SK-N-SH (cell line): ENCODE measurements at places on chromosomes 6 and 20.

- DNase-seq: no peak
Measured at GRCh38 chr20:53044296-53044695, 72.1 kb downstream of the TSHZ2 start.

DNA sequence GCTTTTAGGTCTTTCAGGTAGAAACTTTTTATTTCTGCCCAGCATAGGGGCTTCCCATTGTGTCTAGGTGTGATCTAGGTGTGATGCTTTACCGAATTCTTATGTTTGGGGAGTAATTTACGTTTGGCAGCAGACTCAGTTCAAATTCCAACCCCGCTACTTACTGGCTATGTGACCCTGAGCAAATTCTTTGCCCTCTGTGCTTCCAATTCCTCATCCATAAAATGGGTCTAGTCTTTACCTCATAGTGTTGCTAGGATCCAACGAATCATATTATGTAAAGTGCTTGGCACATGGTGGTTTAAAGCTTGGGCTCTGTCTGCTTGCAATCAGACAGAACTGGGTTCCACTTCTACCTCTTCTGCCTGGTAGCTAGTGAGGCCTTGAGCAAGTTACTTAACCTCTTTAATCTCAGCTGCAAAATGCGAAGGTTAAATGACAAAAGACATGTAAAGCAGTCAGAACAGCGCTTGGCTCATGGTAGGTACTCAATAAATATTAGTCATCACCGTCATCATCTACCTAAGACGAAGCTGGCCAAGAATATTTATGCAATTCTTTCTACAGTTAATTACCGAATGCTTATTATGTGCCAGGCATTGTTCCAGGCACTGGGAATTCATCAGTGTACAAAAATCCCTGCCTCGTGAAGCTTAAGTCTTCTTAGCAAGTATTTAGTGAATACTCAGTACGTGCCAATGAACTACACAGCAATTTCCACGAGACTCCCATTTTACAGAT, 1.0 kb downstream of the NSFL1C start:
- DNase-seq: no peak

DNA sequence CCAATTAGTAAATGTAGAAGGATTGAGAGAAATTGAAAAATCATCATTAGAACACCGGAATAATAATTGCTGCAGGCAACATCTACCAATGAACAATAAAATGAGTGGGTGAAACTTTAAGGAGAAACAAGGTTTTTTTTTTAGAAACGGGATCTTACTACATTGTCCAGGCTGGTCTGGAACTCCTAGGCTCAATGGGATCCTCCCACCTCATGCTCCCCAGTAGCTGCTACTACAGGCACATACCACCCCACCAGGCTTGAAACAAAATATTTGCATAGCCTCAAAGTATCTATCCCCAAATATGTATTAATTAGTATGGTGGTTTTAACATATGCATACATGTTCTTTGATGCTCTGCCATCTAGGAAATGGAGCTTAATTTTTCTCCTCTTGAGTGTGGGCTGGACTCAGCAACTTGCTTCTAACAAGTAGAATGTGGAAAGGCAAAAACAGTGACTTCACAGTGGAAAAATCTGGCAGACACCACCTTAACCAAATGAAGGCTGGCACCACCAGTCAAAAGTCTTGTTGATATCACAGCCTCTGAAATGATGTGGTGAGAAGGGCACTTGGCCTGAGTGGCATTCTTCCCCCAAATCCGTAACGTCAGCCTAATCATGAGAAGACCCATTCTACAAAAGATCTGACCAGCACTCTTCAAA, 12.1 kb downstream of the NRSN2 start:
- DNase-seq: no peak

GRCh38 chr6:16504609-16505008, 256.7 kb downstream of the ATXN1 start:
- DNase-seq: no peak

GRCh38 chr6:7249391-7249790, 63.6 kb downstream of the SSR1 start:
- no peak for DNase-seq

DNA sequence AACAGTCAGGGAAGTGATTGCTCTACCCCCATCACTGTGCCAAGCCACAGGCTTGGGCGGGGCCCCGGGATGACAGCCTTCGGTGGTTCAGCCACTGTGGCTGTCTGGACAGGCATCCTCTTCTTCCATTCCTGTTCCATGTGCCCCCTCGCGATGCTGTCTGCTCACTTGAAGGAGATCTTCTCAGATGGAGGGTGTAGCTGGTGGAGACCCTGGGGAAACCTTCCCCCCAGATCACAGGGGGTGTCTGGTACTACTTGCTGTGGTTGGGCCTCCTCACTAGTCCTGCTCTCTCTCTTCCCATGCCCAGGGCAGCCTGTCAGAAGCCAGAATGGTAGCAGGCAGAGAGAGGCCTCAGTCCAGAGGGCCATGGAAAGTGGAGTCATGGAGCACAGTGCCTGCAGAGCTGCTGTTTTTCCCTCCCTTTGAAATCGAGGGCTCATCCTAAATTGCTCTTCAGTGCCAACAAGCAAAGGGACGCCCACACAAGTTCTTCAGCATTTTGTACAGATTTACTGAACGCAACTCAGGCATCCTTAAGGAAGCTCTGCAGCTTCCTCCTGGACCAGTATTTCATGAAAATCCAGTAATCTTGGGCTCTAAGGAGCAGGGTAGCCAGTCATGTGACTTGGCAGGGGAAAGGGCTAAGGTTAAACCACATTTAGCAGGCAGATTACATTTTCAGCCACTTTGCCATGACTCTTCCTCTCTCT, 326.6 kb downstream of the ZFAND3 start:
- no peak for DNase-seq

- no peak for DNase-seq
Measured at GRCh38 chr6:168368936-168369335, 49.4 kb upstream of the DACT2 start.

- DNase-seq: no peak
Measured at GRCh38 chr6:20119485-20119884, 92.8 kb downstream of the MBOAT1 start.

DNA sequence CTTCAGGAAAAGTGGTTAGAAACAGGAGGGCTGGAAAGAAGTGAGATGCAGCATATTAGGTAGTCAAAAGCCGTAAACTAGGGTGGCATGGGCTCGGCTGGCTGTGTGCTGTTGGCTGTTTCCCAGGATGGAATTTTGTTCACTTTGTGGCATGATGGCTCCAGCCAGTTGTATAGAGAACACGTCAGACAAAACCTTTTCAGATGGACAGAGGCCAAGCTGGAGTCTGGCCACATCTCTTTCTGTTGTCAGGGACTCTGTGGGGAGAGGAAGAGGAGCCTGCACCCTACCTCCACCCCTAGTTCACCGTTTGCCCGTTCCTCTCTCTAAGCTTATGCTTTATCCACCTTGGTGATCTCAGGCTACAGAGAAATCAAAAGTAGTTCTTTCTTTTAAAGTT, 22.0 kb downstream of the C6orf89 start:
- DNase-seq: no peak
